Breast epithelium (tissue), 4 donors: ENCODE measurements at places on chromosomes 3 and 15.

DNA sequence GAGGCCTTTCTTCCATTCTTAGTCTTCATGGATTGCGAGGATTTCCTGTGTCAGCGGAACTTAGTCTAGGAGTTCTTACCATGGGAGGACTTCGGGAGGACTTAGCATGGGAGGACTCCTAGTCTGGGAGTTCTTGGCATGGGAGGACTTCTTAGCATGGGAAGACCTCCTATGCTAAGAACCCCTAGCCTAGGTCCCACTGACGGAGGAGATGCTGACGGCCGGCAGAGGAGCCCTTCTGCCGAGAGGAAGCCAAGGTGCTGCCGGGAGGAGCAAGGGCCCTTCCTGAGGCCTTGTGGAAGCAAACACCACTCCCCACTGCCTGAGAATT is 35.6 kb upstream of the LDHAL6B start:
- H3K27ac ChIP-seq = peak overlapping the region; percentile 98
- peaks cover 17% of the 10 kb centered on the region for H3K4me1 ChIP-seq
- H3K27me3 ChIP-seq = no peaks in the 10 kb centered on the region

GRCh38 chr3:11154036-11154952 is at the start of gene HRH1:
Gene HRH1, plus strand, starts transcription at chr3:11154493. Its CDS starts 104,545 bp downstream, at chr3:11259038.
- H3K4me3 ChIP-seq = peak within 1 kb of the TSS; percentile 50
- no peaks in the 10 kb centered on the region for H3K36me3 ChIP-seq
- DNase-seq = no peak
- no peaks in the 10 kb centered on the region for H3K4me1 ChIP-seq

DNA sequence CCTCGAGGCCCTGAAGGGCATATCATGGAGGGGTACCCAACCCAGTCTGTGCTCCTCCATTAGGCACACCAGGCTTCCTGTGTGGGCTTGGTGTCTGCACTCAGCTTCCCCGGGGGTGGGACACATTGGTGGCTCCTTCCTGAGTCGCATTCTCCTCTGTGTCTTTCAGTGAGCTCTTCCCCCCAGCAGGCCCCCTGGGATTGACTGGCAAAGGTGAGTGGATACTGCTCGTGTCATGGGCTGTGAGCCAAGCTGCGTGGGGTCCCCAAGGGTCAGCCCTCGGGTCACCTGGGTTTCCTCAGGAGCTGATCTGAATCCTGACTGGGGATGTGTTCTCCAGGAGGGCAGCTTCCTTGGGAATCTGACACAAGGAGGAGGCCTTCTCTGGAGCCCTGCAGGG is 231.0 kb downstream of the SNRPN start:
- no peaks in the 10 kb centered on the region for H3K4me1 ChIP-seq
- DNase-seq = peak; percentile 31
- H3K4me3 ChIP-seq = no peak overlapping the region
- no peaks in the 10 kb centered on the region for H3K36me3 ChIP-seq

GRCh38 chr15:43249699-43250203 is 17.0 kb downstream of the TGM5 start:
- no peaks in the 10 kb centered on the region for H3K27me3 ChIP-seq
- H3K36me3 ChIP-seq = no peaks in the 10 kb centered on the region
- no peak overlapping the region for H3K27ac ChIP-seq
- H3K4me1 ChIP-seq = no peaks in the 10 kb centered on the region

GRCh38 chr15:88635318-88635717 is 3.5 kb upstream of the ISG20 start:
- no peak for DNase-seq
- no peaks in the 10 kb centered on the region for H3K36me3 ChIP-seq
- no peaks in the 10 kb centered on the region for H3K4me1 ChIP-seq
- no peak overlapping the region for H3K4me3 ChIP-seq

DNA sequence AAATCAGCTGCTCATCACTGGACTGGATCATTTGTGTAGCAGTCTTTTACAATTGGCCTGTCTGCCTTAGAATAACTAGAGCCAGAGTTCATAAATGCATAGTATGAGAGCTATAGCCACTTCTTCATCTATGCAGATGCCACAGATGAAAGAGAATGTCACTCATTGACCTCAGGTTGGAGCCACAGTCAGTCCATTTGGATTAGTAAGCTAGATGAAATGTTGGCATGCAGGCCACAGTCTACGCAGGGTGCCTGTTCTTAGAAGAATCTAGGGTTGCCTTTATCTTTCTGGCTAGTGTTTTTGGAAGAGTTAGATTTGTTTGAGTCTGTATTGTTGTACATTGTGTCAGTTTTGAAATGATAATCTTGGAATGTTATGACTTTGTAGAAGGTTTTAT is 25.4 kb upstream of the EDEM1 start:
- no peaks in the 10 kb centered on the region for H3K36me3 ChIP-seq
- H3K27ac ChIP-seq = no peak overlapping the region
- no peaks in the 10 kb centered on the region for H3K4me1 ChIP-seq
- H3K4me3 ChIP-seq = no peak overlapping the region
- no peaks in the 10 kb centered on the region for H3K27me3 ChIP-seq

- no peak overlapping the region for H3K27ac ChIP-seq
- no peak overlapping the region for H3K4me3 ChIP-seq
- DNase-seq = no peak
- no peaks in the 10 kb centered on the region for H3K27me3 ChIP-seq
Measured at GRCh38 chr3:116028157-116028556, 404.8 kb downstream of the GAP43 start.

DNA sequence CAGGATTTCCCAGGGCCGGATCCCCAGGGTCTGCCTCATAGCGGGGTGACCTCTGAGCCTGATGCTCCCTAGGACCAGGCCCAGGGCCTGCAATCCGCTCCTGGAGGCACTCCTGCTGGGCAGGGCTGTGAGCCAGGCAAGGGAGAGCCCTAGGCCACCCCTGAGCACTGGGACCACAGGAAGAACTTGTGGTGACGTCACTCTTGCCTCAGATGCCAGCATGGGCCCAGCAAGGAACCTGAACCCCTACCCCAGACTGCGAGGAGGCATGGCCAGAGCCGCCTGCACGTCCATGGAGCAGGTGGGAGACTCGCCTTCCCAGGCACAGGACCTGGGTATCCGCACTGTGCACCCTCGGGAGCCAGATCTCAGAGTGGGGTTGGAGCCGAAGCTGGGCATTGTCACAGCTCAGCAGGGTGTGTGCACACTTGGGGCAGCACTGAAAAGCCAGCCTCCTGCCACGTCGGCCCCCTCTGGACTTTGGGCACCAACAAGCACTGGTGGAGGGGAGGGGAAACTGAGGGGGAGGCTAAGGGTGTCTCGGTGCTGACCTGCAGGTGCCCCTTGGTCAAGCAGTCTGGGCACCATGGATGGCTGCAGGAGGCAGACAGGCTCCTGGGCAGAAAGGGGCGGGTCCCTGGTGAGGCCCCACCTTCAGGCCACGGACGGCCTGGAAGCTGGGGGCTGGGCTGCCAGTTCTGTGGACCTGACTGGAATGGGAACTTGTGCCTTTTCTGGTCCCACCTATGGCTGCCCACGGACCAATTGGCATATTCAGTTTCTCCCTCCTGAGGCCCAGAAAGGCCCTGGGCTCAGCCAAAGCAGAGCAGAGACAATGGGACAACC is 49.3 kb downstream of the SLC6A20 start:
- no peaks in the 10 kb centered on the region for H3K36me3 ChIP-seq
- H3K4me1 ChIP-seq = no peaks in the 10 kb centered on the region
- no peak overlapping the region for H3K27ac ChIP-seq
- DNase-seq = no peak
- no peak overlapping the region for H3K4me3 ChIP-seq

DNA sequence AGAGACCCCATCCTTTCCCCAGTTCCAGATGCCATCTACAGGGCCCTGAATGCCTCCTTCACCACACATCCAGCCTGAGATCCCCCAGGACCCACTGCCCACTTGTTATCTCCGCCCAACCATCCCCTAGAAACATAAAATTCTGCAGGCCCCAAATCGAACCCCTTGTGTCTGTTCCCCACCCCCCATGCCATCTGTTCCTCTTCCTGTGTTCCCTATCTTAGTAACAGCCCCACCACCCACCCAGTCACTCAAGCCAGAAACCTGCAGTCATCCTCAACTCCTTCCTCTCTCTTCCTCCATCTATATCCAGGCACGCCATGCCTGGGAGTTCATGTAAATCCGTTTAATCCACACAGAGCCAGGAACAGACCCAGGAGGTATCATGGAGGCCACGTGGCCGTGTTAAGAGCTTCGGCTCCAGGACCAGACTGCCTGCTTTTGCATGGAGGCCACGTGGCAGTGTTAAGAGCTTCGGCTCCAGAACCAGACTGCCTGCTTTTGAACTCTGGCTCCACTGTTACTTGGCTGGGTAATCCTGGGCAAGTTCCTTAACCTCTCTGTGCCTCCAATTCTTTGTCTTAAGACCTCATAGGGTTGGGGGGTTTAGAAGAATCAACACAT is 4.8 kb downstream of the CSRNP1 start:
- H3K4me3 ChIP-seq = peak overlapping the region; percentile 57
- peaks cover 39% of the 10 kb centered on the region for H3K4me1 ChIP-seq
- peak overlapping the region; percentile 100 for H3K27ac ChIP-seq
- DNase-seq = peak; percentile 21

DNA sequence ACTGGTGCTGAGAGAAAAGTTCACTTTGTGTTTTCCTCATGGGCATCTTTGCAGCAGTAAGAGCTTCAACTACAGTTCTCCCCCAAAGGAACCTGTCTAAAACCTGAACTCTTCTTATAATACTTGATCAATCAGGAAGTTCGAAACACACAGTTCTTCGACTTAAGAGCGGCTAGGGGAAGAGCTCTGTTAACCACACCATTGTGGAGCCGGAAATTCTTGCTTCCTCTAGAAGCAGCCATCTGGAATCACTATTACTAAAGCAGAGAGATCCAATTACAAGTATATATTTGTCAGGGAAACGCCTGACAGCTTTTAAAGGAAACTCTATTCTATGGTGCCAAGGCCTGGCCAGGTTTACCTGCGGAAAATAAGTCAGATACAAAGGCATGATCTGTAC is 337.3 kb upstream of the CBLB start:
- no peak overlapping the region for H3K27ac ChIP-seq
- no peak overlapping the region for H3K4me3 ChIP-seq
- no peaks in the 10 kb centered on the region for H3K27me3 ChIP-seq
- H3K36me3 ChIP-seq = no peaks in the 10 kb centered on the region
- DNase-seq = no peak
- H3K4me1 ChIP-seq = no peaks in the 10 kb centered on the region

- H3K36me3 ChIP-seq = no peaks in the 10 kb centered on the region
- H3K4me1 ChIP-seq = no peaks in the 10 kb centered on the region
- H3K27ac ChIP-seq = peak overlapping the region; percentile 99
- DNase-seq = peak; percentile 86
- H3K4me3 ChIP-seq = peak overlapping the region; percentile 78
Measured at GRCh38 chr15:75452364-75452864, 924 bp upstream of the SIN3A start.

DNA sequence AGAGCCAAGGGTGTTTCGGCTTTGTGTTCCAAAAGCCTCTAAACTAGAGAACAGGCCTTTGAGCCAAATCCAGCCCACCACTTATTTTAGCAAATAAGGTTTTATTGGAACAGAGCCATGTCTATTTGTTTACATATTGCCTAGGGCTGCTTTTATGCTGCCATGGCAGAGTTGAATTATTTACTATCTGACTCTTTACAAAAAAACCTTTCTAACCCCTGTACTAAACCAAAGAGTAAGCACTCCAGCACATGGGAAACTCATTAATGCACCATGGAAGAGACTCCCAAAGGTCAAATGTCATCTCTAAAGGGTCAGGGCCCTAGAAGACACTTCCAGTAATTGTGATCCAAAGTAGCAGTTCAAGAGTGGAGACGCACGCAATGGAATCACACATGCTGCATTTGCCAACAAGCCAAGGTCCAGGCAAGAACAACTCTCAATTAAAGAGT is 22.3 kb downstream of the OSBPL10 start:
- H3K27ac ChIP-seq = peak overlapping the region; percentile 85
- no peak overlapping the region for H3K4me3 ChIP-seq

DNA sequence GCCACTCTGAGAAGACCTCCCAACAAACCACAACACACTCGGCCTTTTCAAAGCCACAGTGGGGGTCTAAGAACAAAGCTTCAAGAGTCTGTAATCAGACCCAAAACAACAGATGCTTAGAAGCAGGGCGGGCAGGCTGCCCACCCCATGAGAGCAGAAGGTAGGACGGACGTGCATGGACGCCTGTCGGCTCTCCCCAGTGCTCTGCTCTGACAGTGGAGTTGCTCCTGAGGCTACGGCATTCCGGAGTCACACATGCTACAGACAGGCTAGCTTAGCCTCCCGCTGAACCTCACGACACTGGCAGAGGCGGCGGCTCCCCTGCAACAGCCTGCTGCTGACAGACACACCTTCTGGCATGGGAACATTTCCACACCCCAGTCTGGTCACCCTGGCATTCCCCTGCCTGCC is 33.5 kb downstream of the SLCO2A1 start:
- H3K4me3 ChIP-seq = no peak overlapping the region
- no peak overlapping the region for H3K27ac ChIP-seq
- no peaks in the 10 kb centered on the region for H3K36me3 ChIP-seq
- no peak for DNase-seq
- H3K27me3 ChIP-seq = no peaks in the 10 kb centered on the region

DNA sequence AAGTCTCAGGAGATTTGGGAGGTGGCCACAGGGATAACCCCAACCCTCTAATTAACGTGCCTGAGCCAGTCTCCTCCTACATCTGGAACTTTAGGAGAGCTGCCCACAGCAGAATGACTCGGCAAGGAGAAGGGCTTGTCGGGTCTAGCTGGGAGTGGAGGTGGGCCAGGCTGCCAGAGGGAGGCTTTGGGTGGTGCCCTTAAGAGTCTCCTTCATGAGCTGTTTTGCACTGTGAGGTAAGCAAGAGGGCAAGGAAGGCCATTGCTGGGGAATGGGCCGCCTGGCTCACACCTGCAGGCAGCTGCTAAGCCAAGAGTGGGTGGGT is 3.6 kb upstream of the TNK2 start:
- peak overlapping the region; percentile 83 for H3K27ac ChIP-seq
- H3K36me3 ChIP-seq = no peaks in the 10 kb centered on the region
- no peak overlapping the region for H3K4me3 ChIP-seq
- peaks cover 7% of the 10 kb centered on the region for H3K4me1 ChIP-seq
- no peaks in the 10 kb centered on the region for H3K27me3 ChIP-seq

- no peak overlapping the region for H3K27ac ChIP-seq
- no peaks in the 10 kb centered on the region for H3K4me1 ChIP-seq
- no peaks in the 10 kb centered on the region for H3K36me3 ChIP-seq
- H3K27me3 ChIP-seq = no peaks in the 10 kb centered on the region
Measured at GRCh38 chr3:157201648-157202278, 41.8 kb upstream of the CCNL1 start.

- H3K4me3 ChIP-seq = no peak overlapping the region
- H3K27ac ChIP-seq = no peak overlapping the region
- DNase-seq = peak; percentile 63
- H3K36me3 ChIP-seq = no peaks in the 10 kb centered on the region
Measured at GRCh38 chr15:40346579-40347558, 4.0 kb upstream of the PHGR1 start.
